Activated CD4-positive, alpha-beta T cell treated with anti-CD3 and anti-CD28 coated beads, Interleukin-2, Interleukin-6, amounts not matched to agents 100 ng/mL and 50 ng/mL, durations not matched to agents 16 hours and 8 hours (primary cell): ENCODE measurements at places on chromosomes 12 and 14.

- no peak for DNase-seq
Observed at GRCh38 chr12:67720351-67720856, 71.9 kb downstream of the DYRK2 start.

DNA sequence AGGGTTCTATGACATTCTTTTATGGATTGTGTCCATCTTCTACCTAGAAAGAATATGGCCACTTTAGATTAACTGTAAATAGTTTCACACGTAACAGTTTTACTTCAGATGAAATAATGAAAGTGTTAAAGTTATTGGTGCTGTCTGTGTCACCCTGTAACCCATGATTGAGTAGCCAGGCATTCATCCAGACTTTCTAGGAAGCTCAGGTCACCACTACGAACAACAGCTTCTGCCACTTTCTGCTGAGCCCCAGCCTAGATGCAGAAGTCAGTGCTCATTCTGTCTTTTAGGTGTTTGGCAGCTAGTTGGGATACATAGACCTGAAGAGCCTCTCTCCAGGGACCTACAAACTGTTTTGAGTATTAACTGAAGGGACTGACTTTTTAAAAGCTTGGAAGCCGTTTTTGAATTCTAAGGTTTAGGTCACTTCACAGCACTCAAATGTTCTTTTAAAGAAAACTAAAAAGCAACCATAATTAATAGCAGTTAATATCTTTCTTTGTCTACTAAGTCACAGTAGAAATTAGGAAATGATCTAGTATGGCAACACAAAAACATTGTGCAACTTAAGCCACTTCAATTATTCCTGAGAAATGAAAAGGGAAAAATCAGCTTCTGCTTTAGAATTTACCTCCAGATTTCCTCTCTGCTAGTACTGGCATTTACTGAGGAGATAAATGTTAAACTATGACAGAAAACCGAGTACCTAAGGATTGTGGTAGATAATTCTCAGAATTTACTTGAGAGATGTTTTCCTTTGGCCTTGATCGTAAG, 266.9 kb downstream of the CCDC91 start:
- DNase-seq = no peak

DNA sequence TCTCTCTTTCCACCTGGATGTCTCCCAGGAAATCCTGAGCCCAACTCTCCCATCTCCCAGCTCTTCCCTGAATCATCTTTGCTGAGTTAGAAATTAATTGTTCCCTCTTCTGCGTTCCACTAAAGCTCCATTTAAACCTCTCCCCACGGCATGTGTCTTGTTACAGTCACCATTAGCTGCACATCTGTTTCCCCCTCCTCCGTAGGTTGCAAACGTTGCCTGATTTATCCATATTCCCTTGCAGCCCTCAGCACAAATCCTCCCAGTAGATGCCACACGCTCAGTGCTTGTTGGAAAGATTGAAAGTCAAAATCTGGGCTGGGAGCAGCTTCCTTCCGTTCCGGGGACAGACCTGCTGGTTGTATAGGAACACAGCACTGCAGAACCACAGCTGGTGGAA, 90.4 kb downstream of the SLC24A4 start:
- no peak for DNase-seq

DNA sequence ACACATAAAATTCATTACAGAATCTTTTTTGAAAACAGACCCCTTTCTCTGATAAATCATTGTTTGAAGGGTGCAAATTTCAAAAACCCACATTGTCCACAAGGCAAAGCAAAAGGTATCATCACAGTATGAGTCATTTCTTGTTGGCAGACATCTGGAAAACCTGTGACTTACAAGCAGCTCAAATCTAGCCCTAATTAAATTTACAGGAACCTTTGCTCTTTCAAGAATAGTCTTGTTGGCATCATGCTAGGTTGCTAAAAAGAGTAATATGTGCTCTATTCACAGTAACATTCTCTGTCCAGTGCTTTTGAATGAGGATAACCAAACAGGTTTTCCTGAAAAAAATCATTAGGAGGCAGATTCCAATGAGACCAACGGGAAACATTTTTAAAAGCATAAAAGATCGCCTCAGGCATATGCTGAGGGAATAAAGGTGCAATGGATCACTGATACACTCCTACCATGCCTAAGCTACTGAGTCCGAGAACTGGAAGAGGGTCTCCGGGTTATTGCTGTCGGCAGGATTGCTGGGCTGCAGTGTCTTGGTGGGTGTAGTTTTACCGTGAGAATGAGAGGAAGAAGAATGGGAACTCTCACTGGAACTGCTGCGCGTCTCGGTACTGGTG, 55.5 kb upstream of the TTC7B start:
- no peak for DNase-seq
